Esophagus muscularis mucosa (tissue), 4 donors: ENCODE measurements at places on chromosomes 12 and 14. TPM values are rescaled to one million over a fixed set of nuclear protein-coding genes. Genes with fewer than 3 reads are reported as not detected.

The NOPCHAP1 gene
- 5.6 TPM for total RNA-seq

- H3K4me3 ChIP-seq: no peak overlapping the region
- DNase-seq: no peak
Observed at GRCh38 chr12:31278424-31278823, 47.5 kb downstream of the SINHCAF start.

DNA sequence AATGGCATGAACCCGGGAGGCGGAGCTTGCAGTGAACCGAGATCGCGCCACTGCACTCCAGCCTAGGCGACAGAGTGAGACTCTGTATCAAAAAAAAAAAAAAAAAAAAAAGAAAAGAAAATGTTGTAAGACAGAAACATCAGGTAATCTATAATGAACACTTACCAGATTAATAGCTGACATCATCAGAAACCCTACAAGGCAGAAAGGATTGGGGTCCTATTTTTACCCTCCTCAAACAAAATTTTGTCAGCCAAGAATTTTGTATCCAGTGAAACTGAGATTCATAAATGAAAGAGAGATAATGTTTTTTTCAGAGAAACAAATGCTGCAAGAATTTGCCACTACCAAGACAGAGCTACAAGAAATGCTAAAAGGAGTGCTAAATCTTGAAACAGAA, 14.1 kb downstream of the CLEC1A start:
- DNase-seq: no peak
- H3K27ac ChIP-seq: no peak overlapping the region
- no peaks in the 10 kb centered on the region for H3K4me1 ChIP-seq
- H3K36me3 ChIP-seq: no peaks in the 10 kb centered on the region

The LRCOL1 gene
- total RNA-seq: not detected

The P2RX2 gene
- 1.7 TPM for total RNA-seq

- H3K27me3 ChIP-seq: no peaks in the 10 kb centered on the region
- no peaks in the 10 kb centered on the region for H3K4me1 ChIP-seq
- no peaks in the 10 kb centered on the region for H3K36me3 ChIP-seq
Observed at GRCh38 chr14:99075771-99076375, 196.1 kb downstream of the BCL11B start.

- peaks cover 16% of the 10 kb centered on the region for H3K4me1 ChIP-seq
- peak overlapping the region; percentile 82 for H3K27ac ChIP-seq
- H3K4me3 ChIP-seq: peak overlapping the region; percentile 84
- no peak for DNase-seq
- no peaks in the 10 kb centered on the region for H3K36me3 ChIP-seq
Observed at GRCh38 chr12:82687021-82688011, 610 bp downstream of the TMTC2 start.

- peaks cover 3% of the 10 kb centered on the region for H3K4me1 ChIP-seq
- H3K27me3 ChIP-seq: peaks cover 3% of the 10 kb centered on the region
- H3K4me3 ChIP-seq: peak overlapping the region; percentile 39
- H3K36me3 ChIP-seq: peaks cover 62% of the 10 kb centered on the region
- peak; percentile 84 for DNase-seq
- no peak overlapping the region for H3K27ac ChIP-seq
Observed at GRCh38 chr12:2690348-2691005, 104.3 kb upstream of the FKBP4 start.

GRCh38 chr12:91140026-91140931, 29.0 kb upstream of the LUM start:
- no peak for DNase-seq
- H3K4me1 ChIP-seq: peaks cover 28% of the 10 kb centered on the region
- H3K27me3 ChIP-seq: no peaks in the 10 kb centered on the region
- H3K27ac ChIP-seq: peak overlapping the region; percentile 44

The GARIN6 gene
- total RNA-seq: not detected

DNA sequence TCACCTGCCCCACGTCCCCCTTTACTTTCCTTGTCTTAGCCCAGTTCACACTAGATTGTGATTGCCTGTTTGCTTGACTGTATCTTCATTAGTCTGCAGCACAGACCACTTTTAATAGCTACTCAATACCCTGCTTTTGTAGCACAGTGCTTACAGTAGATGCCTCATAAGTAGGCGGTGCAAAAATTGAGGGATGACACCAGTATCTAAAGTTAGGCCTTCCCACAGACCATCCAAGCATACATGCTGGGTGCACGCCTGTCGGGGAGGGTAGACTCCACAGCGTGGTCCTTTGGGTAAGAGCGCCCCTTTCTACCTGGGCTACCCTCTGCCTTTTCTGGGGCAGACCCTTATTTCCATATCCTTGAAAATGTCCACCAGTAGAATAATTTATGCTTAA, 140.8 kb downstream of the GCH1 start:
- H3K27me3 ChIP-seq: no peaks in the 10 kb centered on the region
- H3K4me3 ChIP-seq: no peak overlapping the region
- no peak for DNase-seq
- no peak overlapping the region for H3K27ac ChIP-seq
- peaks cover 28% of the 10 kb centered on the region for H3K36me3 ChIP-seq

The ASB2 gene
- total RNA-seq: 107 TPM

DNA sequence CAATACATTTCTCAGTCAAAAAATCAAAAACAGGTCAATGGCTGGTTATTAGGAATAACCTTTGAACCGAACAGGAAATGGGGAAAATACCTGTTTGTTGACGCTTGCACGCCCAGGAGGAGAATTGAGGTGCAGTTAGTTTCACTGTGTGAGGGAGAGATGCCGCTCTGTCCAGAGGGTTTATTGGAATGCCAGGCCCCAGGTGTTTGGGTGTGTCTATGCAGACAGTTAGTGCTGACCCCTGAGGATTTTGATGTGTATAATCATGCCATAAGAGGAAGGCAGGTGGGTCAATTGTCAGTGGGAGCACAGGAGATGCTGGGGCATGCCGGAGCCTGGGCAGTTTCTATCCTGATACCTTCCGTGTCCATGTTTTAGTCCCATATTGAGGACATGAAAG, 100.8 kb upstream of the DIO3 start:
- no peak for DNase-seq
- H3K4me1 ChIP-seq: peaks cover 14% of the 10 kb centered on the region
- H3K27me3 ChIP-seq: peaks cover 85% of the 10 kb centered on the region
- no peaks in the 10 kb centered on the region for H3K36me3 ChIP-seq
- no peak overlapping the region for H3K27ac ChIP-seq

DNA sequence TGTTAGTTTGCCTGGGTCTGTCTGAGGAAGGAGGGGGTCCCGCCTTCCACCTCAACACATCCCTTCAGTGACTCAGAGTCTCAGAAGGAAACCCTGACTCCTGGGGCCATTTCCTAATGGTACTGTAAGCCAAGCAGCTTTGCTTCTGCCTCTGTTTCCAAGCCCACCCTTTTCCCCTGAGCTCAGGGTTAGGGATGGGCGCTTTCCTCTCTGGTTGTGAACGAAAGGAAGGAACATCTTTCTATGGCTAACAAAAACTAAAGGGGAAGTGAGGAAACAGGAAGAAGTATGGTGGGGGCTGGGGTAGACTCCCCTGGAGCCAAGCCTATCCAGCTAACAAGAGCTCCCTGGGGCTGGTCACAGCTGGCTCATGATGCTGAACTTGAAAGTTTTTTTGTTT, 11.6 kb upstream of the UNC119B start:
- DNase-seq: no peak
- H3K4me1 ChIP-seq: peaks cover 11% of the 10 kb centered on the region
- H3K36me3 ChIP-seq: peaks cover 27% of the 10 kb centered on the region

DNA sequence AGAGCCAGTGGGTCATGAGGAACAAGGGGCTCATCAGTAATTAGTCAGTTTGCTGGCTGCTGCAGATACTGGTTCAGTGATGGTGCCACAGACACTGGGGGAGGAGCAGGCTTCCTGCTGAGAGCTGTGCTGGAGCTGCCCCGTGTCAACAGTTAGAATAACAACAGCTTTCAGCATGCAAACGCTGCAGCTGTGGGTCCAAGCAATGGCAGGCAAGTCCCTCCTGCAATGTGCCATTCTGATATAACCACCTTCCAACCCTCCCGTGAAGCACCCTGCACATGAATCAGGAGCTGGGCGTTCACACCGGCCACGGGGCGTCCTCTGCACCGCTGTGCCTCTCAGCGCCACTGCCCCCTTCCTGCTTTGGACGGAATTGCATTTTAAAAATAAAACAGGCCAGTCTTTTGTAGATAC, 258.4 kb upstream of the SFSWAP start:
- no peak for DNase-seq
- no peaks in the 10 kb centered on the region for H3K4me1 ChIP-seq
- no peak overlapping the region for H3K4me3 ChIP-seq
- no peaks in the 10 kb centered on the region for H3K27me3 ChIP-seq
- H3K36me3 ChIP-seq: no peaks in the 10 kb centered on the region

The ETNK1 gene
- total RNA-seq: 21.2 TPM

DNA sequence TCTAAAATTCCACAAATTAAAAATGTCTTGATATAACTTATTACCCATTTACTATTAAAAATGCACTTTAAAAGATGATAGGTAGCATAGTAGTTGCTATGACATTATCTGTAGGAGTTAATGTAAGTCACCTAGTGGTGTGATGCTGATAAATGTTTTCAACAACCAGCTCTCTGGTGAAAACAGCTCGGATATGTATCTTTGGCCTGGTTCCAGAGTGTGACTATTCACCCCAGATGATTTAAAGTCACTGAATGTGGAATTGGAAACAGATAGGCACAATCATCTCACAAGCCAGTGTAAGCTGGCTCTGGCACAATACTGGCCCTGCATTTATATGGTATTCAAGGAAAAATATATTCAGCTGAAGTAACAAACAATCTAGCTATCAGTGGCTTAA, 9.2 kb upstream of the CCDC196 start:
- no peaks in the 10 kb centered on the region for H3K36me3 ChIP-seq
- no peak overlapping the region for H3K4me3 ChIP-seq
- no peak overlapping the region for H3K27ac ChIP-seq
- no peak for DNase-seq

- no peaks in the 10 kb centered on the region for H3K4me1 ChIP-seq
- H3K27me3 ChIP-seq: no peaks in the 10 kb centered on the region
- no peak for DNase-seq
- no peak overlapping the region for H3K27ac ChIP-seq
- H3K36me3 ChIP-seq: no peaks in the 10 kb centered on the region
Observed at GRCh38 chr12:87315-87714, 20.7 kb downstream of the IQSEC3 start.

The CD163 gene
- total RNA-seq: 96.0 TPM

DNA sequence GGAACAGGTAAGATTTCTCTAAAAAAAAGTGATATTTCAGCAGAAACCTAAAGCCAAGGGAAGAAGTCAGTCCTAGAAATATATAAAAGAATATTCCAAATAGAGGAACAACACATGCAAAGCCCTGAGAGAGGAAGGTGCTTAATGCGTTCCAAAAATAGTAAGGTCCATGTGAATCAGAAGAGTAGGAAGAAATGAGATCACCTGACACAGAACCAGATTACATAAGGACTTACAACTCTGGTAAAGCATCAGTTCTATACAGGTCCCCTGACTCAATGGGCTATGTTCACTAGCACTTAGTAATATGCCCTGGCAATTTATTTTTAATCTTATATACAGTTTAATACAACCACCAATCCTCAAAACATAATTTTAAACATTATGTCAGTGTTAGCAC, 30.0 kb downstream of the SENP1 start:
- H3K27ac ChIP-seq: no peak overlapping the region
- no peaks in the 10 kb centered on the region for H3K4me1 ChIP-seq
- H3K4me3 ChIP-seq: no peak overlapping the region
- H3K27me3 ChIP-seq: no peaks in the 10 kb centered on the region
- DNase-seq: no peak
- H3K36me3 ChIP-seq: peaks cover 64% of the 10 kb centered on the region

DNA sequence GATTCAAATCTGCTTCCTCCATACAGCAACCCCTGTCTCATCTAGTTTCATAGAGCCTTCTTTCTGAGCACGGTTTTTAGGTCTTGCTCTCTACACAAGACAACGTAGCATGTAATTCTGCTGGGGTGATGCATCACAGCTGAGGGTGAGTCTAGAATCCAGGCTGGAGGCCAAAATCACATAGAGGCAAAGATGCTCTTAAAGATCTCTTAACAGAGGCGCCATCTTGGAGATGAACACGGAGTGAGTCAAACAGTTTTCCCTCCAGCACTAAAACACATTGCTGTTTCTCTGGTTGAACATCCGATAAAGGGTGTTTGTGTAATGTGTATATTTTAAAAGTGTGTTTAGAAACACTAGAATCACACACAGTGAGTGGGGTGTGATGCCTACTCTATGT, 78.9 kb downstream of the NOS1 start:
- H3K27me3 ChIP-seq: no peaks in the 10 kb centered on the region
- no peak overlapping the region for H3K27ac ChIP-seq
- DNase-seq: no peak

DNA sequence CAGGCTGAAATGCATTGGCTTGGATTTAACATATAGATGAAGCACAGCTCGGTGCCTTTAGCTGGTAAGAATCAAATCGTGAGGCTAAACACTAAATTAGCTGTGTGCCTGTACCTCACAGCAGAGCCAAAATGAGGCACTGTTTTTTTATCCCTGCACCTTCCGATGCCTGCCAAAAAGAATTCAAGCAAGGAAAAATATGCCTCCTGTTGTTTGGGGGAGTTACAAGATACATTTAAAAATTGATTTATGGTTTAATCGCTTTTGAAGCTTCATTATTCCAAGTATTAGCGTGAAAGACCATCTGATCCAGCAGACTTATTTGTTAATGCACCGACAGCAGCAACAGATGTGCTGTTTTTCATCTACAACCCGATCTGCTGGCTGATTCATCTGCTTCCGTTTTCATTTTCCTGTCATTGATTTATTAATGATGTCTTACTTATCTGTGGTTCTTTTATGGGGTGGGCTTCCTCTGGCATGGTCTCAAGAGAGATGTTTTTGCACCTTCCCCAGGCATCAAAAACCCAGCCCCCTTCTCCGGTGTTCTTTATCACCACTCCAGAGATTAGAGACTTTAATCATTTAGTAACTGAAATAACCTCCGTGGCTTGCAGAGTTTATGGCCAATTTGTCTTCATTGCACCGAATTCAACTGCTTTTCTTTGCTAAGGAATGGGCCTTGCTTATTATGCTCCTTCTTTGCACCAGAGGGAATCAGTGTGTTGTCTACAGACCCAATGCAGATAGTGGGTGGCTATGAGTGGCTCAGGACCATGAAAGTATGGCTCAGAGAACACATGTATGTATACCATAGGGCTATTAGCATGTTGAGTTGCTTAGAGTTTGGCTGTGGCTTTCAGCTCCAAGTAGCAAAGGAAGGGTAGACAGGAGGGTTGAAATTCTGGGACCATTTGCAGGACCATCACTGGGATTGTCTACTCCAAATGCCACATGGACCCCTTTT, 166.8 kb upstream of the TMEM260 start:
- no peak overlapping the region for H3K27ac ChIP-seq
- H3K4me1 ChIP-seq: peaks cover 8% of the 10 kb centered on the region
- H3K27me3 ChIP-seq: no peaks in the 10 kb centered on the region
- H3K4me3 ChIP-seq: no peak overlapping the region
- no peak for DNase-seq

- H3K27ac ChIP-seq: no peak overlapping the region
- no peaks in the 10 kb centered on the region for H3K4me1 ChIP-seq
- no peak overlapping the region for H3K4me3 ChIP-seq
- no peaks in the 10 kb centered on the region for H3K36me3 ChIP-seq
- DNase-seq: no peak
Observed at GRCh38 chr14:26180221-26180620, 417.6 kb downstream of the NOVA1 start.
